IMR-90 (cell line): ENCODE measurements at places on chromosomes 13 and 19.

DNA sequence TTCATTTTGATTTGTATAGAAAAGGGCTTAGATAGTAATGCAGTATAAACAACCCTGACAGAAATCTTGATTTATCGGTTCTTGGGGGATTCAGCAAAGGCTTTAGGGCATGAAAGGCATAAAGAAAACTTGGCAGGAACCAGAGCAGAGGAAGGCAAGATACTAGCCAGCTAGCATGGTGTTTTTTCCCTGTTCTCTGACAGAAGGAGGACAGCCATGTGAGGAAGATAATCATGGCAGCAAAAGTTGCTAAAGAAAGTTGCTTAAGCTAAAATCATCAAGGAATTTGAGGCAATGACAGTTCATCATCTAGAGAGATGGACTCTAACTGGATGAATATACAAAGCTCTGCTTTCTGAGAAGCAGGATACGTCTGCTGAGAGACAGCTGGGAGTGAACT is 294.1 kb downstream of the KCNRG start:
- H3K4me1 ChIP-seq, result peaks cover 1% of the 10 kb centered on the region; the same call in 1 of the 2 replicates
- H3K4me3 ChIP-seq, result no peak overlapping the region
- H3K36me3 ChIP-seq, result no peaks in the 10 kb centered on the region
- no peak for DNase-seq

GRCh38 chr13:35465371-35465770 is 11.1 kb downstream of the MAB21L1 start:
- H3K27ac ChIP-seq, result no peak overlapping the region
- H3K4me1 ChIP-seq, result no peaks in the 10 kb centered on the region
- no peaks in the 10 kb centered on the region for H3K36me3 ChIP-seq
- H3K4me3 ChIP-seq, result no peak overlapping the region
- no peak for DNase-seq

DNA sequence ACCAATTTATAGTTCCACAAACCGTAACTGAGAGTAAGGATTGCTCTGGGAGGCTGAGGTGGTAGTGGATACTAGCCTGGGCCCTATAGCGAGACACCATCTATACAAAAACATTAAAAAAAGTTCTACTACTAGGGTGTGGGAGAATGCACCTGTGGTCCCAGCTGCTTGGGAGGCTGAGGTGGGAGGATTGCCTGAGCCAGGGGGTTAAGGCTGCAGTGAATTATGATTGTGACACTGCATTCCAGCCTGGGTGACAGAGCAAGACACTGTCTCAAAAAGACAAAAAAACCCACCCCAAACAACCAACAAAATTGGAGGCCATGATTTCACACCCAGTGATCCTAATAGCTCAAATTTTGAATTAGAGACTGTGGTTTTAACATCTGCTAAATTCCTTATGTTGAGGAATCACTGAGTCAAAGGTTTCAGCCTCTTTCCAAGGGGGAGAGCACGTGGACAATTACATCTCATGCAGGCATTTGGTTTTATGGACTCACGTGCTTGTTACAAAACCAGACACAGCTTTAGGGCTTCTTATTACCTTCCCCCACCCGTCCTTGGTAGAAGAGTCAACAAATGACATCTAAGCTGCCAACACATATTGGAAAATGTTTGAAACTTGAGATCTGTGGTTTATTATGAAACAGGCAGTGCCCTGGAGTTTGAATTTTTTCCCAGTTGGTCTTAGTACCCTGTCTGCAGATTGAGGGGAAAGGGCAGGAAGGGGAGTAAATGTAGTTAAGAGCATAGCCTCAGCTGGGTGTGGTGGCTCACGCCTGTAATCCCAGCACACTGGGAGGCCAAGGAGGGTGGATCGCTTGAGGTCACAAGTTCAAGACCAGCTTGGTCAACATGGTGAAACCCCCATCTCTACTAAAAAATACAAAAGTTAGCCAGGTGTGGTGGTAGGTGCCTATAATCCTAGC is 18.5 kb downstream of the CYP2A6 start:
- H3K36me3 ChIP-seq, result peaks cover 13% of the 10 kb centered on the region
- peak overlapping the region; percentile 64; the same call in 1 of the 2 replicates for H3K27ac ChIP-seq
- H3K4me3 ChIP-seq, result no peak overlapping the region
- H3K4me1 ChIP-seq, result peaks cover 5% of the 10 kb centered on the region

GRCh38 chr19:6739883-6740588 is 556 bp downstream of the TRIP10 start:
- peaks cover 13% of the 10 kb centered on the region for H3K36me3 ChIP-seq
- H3K4me3 ChIP-seq, result peak overlapping the region; percentile 93
- no peak for DNase-seq
- H3K27me3 ChIP-seq, result no peaks in the 10 kb centered on the region
- H3K4me1 ChIP-seq, result peaks cover 34% of the 10 kb centered on the region
- H3K27ac ChIP-seq, result peak overlapping the region; percentile 87

- H3K4me3 ChIP-seq, result no peak overlapping the region
- H3K27ac ChIP-seq, result no peak overlapping the region
- H3K36me3 ChIP-seq, result no peaks in the 10 kb centered on the region
- peaks cover 2% of the 10 kb centered on the region for H3K4me1 ChIP-seq
- no peaks in the 10 kb centered on the region for H3K27me3 ChIP-seq
Observed at GRCh38 chr13:45315520-45316167, 25.3 kb downstream of the TPT1 start.

DNA sequence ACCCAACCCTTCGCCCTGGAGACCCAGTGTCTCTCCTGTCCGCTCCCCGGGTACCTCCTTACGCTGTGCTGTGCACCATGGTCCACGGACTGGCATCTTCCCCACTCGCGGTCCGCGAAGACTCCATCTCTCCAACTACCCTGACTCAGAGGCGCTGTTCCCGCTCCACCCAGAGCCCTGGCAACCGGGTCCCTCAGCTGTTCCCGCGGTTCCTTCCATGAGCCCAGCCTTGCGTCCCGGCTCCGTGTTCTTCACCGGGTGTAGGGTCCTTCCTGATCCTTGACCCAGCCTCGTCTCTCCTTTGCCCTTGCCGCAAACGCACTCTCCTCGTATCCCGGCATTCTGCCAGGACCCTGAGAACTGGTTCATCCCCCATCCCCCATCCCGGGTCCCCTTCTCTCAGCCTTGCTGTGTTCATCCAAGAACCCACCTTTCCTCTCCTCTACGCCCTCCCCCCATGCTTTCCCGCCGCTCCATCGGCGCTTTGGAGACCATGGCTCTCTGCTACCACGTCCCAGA is 664 bp downstream of the ICAM5 start:
- peaks cover 24% of the 10 kb centered on the region for H3K4me1 ChIP-seq
- no peak overlapping the region for H3K27ac ChIP-seq
- peak overlapping the region; percentile 77 for H3K4me3 ChIP-seq
- no peaks in the 10 kb centered on the region; the same call in 1 of the 2 replicates for H3K27me3 ChIP-seq
